Activated CD4-positive, alpha-beta T cell treated with anti-CD3 and anti-CD28 coated beads, Interleukin-2, amount 10 ng/mL, durations not matched to agents 24 days and 14 days (primary cell): ENCODE measurements at places on chromosomes 7 and 10. TPM values are rescaled to one million over a fixed set of nuclear protein-coding genes. Genes with fewer than 3 reads are reported as not detected.

DNA sequence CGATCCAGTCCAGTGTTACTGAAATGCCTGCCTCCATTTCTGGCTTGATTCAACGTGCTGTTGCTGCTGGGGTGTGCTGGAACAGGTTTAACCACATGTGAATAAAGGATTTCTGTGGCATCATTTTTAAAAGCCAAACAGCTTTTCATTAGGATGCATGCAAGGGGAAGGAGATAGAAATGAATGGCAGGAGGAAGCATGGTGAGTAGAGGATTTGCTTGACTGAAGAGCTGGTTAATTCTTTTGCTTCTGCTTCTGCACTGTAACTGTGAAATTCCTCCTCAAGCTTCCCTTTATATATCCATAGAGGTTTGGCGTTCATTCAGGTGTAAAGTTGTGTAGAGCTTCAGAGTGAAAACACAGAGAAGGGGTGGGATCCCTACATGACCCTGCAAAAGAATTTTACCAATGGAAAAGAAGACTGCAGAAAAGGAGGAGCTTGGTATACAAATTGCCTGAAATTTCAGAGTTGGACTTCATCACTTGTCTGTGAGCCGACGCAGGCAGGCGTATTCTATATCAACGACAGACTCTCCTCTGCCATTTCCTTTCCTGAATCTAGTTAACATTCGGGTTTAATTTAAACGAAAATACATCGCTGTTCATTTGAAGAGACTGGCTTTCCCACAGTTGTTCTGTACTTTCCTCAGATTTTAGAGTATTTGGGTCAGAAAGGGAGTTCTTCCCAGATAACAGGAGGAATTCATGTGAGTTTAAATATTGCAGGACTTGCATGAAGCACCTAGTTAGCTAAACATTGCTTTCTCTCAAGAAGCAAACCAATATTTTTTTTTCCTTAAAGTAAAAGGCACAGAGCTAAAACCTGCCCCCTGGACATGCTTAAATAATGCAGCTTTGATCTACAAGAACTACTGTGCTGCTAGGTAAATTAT, at the start of gene SOSTDC1:
TSS of gene SOSTDC1 (minus strand) at position 270 of the 893 bp plus-strand sequence. CDS start at position 200, 70 bp downstream.
- H3K27me3 ChIP-seq, result peaks cover 11% of the 10 kb centered on the region
- H3K4me3 ChIP-seq, result no peak within 1 kb of the TSS
- H3K36me3 ChIP-seq, result no peaks in the 10 kb centered on the region
- no peak within 1 kb of the TSS for H3K27ac ChIP-seq

GRCh38 chr7:97418312-97418711, 300.8 kb downstream of the SDHAF3 start:
- no peak overlapping the region for H3K4me3 ChIP-seq
- H3K36me3 ChIP-seq, result no peaks in the 10 kb centered on the region
- no peaks in the 10 kb centered on the region for H3K27me3 ChIP-seq

Gene RAMP3
- total RNA-seq, result not detected in 2 replicates

DNA sequence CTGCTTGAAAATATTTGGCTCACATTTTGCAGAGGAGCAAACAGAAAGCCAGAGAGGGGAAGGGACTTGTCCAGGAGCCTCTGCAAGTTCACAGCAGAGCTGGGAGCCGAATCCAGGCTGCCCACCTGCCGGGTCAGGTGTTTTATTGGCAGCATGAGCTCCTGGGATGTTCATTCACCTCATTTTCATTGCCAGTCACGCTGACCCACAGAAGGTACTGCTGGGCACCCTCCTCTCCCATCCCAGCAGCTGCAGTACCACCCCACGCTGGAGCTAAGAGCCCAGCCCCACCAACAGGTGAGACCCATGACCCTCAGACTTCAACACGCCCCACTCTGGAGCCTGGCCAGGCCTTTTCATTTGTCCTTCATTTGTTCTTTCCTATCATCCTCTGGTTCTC, 102.7 kb downstream of the GRID1 start:
- H3K36me3 ChIP-seq, result no peaks in the 10 kb centered on the region
- H3K4me1 ChIP-seq, result no peaks in the 10 kb centered on the region
- peaks cover 19% of the 10 kb centered on the region for H3K27me3 ChIP-seq
- no peak for DNase-seq

Gene NRG3
- not detected in 2 replicates for total RNA-seq

DNA sequence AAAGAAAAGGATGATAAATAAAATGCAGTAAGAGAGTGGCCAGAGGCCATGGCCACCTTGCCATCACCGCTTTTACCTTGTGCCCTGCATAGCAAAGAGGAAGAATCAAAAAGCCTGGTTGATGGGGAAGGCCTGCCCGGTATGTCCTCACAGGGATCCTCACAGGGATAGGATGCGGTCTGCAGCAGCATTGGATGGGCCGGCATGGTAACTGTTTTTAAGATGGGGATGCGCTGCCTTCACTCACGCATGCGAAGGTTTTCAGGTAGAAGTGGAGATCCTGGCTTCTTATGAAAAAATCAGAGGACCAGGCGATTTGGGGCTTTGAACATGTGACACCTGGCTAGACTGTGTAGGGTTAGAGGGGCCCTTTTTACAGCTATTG, 12.5 kb downstream of the PNLIPRP2 start:
- H3K36me3 ChIP-seq, result no peaks in the 10 kb centered on the region
- no peak for DNase-seq
- peaks cover 8% of the 10 kb centered on the region for H3K27me3 ChIP-seq

- H3K4me3 ChIP-seq, result peak overlapping the region; percentile 3
- H3K36me3 ChIP-seq, result peaks cover 23% of the 10 kb centered on the region
- peaks cover 29% of the 10 kb centered on the region for H3K4me1 ChIP-seq
- no peaks in the 10 kb centered on the region for H3K27me3 ChIP-seq
- no peak overlapping the region for H3K27ac ChIP-seq
Measured at GRCh38 chr7:36969376-36969775, 245.1 kb upstream of the AOAH start.

Gene TMEM209
- total RNA-seq, result 48.2 and 52.9 TPM in 2 replicates

DNA sequence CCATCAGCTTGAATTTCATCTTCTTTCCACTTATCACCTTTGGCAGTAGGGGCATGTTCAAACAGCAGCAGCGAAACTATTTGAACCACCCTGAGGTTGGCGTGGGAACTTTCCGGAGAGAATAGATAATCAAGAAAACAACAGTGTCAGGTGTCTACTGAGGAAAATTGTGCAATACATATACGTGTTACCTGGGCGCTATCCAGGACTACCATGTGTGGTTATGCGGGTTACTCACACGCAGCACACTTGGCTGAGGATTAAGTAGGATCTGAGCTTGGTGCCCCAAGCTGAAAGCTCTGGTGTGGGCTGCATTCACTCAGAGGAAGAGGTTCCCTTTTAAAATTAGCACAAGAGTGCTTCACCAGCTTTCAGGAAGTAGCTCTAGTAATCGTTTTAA, 8.8 kb upstream of the ABI1 start:
- H3K27me3 ChIP-seq, result peaks cover 11% of the 10 kb centered on the region
- no peaks in the 10 kb centered on the region for H3K36me3 ChIP-seq
- DNase-seq, result no peak
- no peak overlapping the region for H3K27ac ChIP-seq
- peak overlapping the region; percentile 7 for H3K4me3 ChIP-seq

GRCh38 chr7:43954524-43955228, 28.4 kb downstream of the UBE2D4 start:
- H3K4me3 ChIP-seq, result no peak overlapping the region
- H3K4me1 ChIP-seq, result peaks cover 8% of the 10 kb centered on the region
- peak; percentile 73 for DNase-seq
- H3K27ac ChIP-seq, result no peak overlapping the region
- peaks cover 22% of the 10 kb centered on the region for H3K36me3 ChIP-seq

- peaks cover 36% of the 10 kb centered on the region for H3K4me1 ChIP-seq
- H3K27me3 ChIP-seq, result no peaks in the 10 kb centered on the region
- H3K36me3 ChIP-seq, result peaks cover 6% of the 10 kb centered on the region
- H3K27ac ChIP-seq, result no peak overlapping the region
- no peak for DNase-seq
Measured at GRCh38 chr7:105295596-105296352, 92.9 kb downstream of the SRPK2 start.

Gene KEL
- total RNA-seq, result 0.12 and 0.37 TPM in 2 replicates

Gene AKR1C4
- total RNA-seq, result not detected in 2 replicates

- H3K4me3 ChIP-seq, result peak overlapping the region; percentile 13
- H3K4me1 ChIP-seq, result peaks cover 4% of the 10 kb centered on the region
- no peak for DNase-seq
- no peaks in the 10 kb centered on the region for H3K36me3 ChIP-seq
Measured at GRCh38 chr10:114766470-114766869, 55.1 kb upstream of the FHIP2A start.

- peaks cover 22% of the 10 kb centered on the region for H3K36me3 ChIP-seq
- H3K4me3 ChIP-seq, result peak overlapping the region; percentile 93
- peaks cover 61% of the 10 kb centered on the region for H3K4me1 ChIP-seq
- peak overlapping the region; percentile 67 for H3K27ac ChIP-seq
Measured at GRCh38 chr10:43136432-43136831, 1.8 kb upstream of the CSGALNACT2 start.

GRCh38 chr7:54846273-54846672, 87.3 kb upstream of the SEC61G start:
- H3K27ac ChIP-seq, result no peak overlapping the region
- no peaks in the 10 kb centered on the region for H3K4me1 ChIP-seq
- peak; percentile 14 for DNase-seq
- no peaks in the 10 kb centered on the region for H3K36me3 ChIP-seq
- H3K4me3 ChIP-seq, result no peak overlapping the region
- no peaks in the 10 kb centered on the region for H3K27me3 ChIP-seq

- H3K27me3 ChIP-seq, result no peaks in the 10 kb centered on the region
- DNase-seq, result no peak
- H3K36me3 ChIP-seq, result no peaks in the 10 kb centered on the region
- H3K27ac ChIP-seq, result no peak overlapping the region
Measured at GRCh38 chr10:110755781-110756180, 111.6 kb downstream of the RBM20 start.

GRCh38 chr10:104750291-104750690, 109.2 kb downstream of the SORCS3 start:
- H3K4me1 ChIP-seq, result no peaks in the 10 kb centered on the region
- no peaks in the 10 kb centered on the region for H3K27me3 ChIP-seq
- no peak overlapping the region for H3K4me3 ChIP-seq
- no peak for DNase-seq

GRCh38 chr7:141950806-141951205, 4.0 kb upstream of the CLEC5A start:
- no peaks in the 10 kb centered on the region for H3K36me3 ChIP-seq
- DNase-seq, result no peak
- no peaks in the 10 kb centered on the region for H3K27me3 ChIP-seq
- no peak overlapping the region for H3K4me3 ChIP-seq

Gene LRRD1
- total RNA-seq, result not detected in 2 replicates

- DNase-seq, result no peak
- H3K27ac ChIP-seq, result no peak overlapping the region
- H3K36me3 ChIP-seq, result no peaks in the 10 kb centered on the region
Measured at GRCh38 chr7:45670717-45671116, 96.5 kb downstream of the ADCY1 start.

Gene KLHL7
- 16.1 and 20.0 TPM in 2 replicates for total RNA-seq

DNA sequence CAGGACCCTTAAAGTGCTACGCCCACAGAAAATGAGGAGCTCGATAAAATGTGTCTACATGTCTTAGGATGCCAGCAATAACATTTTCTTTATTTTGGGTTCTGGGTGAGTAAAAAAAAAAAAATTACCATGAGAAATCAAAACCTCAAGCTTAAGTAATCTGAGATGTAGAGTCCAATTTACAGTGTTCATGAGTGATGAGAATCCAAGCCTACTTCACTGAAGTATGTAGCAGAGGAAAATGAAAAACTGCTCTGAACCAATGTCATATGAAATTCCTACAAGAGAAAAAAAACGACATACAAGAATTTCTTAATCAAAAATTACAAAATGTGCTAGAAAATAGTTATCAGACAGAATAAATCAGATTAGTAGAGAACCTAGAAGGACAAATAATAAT, 274.4 kb downstream of the HTR7 start:
- no peaks in the 10 kb centered on the region for H3K4me1 ChIP-seq
- DNase-seq, result no peak
- H3K4me3 ChIP-seq, result no peak overlapping the region
- no peaks in the 10 kb centered on the region for H3K27me3 ChIP-seq

- no peak for DNase-seq
- H3K27ac ChIP-seq, result no peak overlapping the region
Measured at GRCh38 chr7:113142385-113143119, 24.2 kb upstream of the SMIM30 start.

- no peak overlapping the region for H3K4me3 ChIP-seq
- H3K27me3 ChIP-seq, result peaks cover 14% of the 10 kb centered on the region
- H3K4me1 ChIP-seq, result no peaks in the 10 kb centered on the region
- H3K36me3 ChIP-seq, result no peaks in the 10 kb centered on the region
- no peak overlapping the region for H3K27ac ChIP-seq
- DNase-seq, result peak; percentile 80
Measured at GRCh38 chr7:76225379-76225778, 23.7 kb downstream of the SRRM3 start.

- peaks cover 42% of the 10 kb centered on the region for H3K4me1 ChIP-seq
- H3K36me3 ChIP-seq, result peaks cover 32% of the 10 kb centered on the region
- no peak overlapping the region for H3K27ac ChIP-seq
- H3K4me3 ChIP-seq, result no peak overlapping the region
- no peaks in the 10 kb centered on the region for H3K27me3 ChIP-seq
- peak; percentile 72 for DNase-seq
Measured at GRCh38 chr7:92797693-92798092, 38.7 kb downstream of the CDK6 start.

Gene ASZ1
- total RNA-seq, result not detected in 2 replicates

GRCh38 chr10:126475074-126475691, 86.9 kb upstream of the ADAM12 start:
- no peak overlapping the region for H3K27ac ChIP-seq
- H3K4me1 ChIP-seq, result no peaks in the 10 kb centered on the region
- H3K27me3 ChIP-seq, result no peaks in the 10 kb centered on the region

Gene HOXA10
- not detected in 2 replicates for total RNA-seq

DNA sequence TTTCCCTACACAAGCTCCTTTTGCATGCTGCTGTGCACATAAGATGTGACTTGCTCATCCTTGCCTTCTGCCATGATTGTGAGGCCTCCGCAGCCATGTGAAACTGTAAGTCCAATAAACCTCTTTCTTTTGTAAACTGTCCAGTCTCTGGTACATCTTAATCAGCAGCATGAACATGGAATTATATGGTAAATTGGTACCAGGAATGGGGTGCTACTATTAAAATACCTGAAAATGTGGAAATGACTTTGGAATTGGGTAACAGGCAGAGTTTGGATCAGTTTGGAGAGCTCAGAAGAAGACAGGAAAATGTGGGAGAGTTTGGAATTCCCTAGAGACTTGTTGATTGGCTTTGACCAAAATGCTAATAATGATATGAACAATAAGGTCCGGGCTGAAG, 181.8 kb downstream of the GPR158 start:
- H3K4me3 ChIP-seq, result no peak overlapping the region
- no peaks in the 10 kb centered on the region for H3K4me1 ChIP-seq
- H3K36me3 ChIP-seq, result no peaks in the 10 kb centered on the region
- H3K27me3 ChIP-seq, result no peaks in the 10 kb centered on the region
- no peak overlapping the region for H3K27ac ChIP-seq
- DNase-seq, result no peak
